ENCODE measurements at places on chromosomes 16 and 17.

- no peak for DNase-seq
Observed at GRCh38 chr17:35404360-35404759, 27.9 kb downstream of the SLFN12 start.

- DNase-seq = no peak
Observed at GRCh38 chr17:12545877-12546513, 119.7 kb upstream of the MYOCD start.

- no peak for DNase-seq
Observed at GRCh38 chr16:12132290-12132689, 155.8 kb downstream of the SNX29 start.

GRCh38 chr16:73378471-73378870 is 330.5 kb upstream of the ZFHX3 start:
- no peak for DNase-seq

DNA sequence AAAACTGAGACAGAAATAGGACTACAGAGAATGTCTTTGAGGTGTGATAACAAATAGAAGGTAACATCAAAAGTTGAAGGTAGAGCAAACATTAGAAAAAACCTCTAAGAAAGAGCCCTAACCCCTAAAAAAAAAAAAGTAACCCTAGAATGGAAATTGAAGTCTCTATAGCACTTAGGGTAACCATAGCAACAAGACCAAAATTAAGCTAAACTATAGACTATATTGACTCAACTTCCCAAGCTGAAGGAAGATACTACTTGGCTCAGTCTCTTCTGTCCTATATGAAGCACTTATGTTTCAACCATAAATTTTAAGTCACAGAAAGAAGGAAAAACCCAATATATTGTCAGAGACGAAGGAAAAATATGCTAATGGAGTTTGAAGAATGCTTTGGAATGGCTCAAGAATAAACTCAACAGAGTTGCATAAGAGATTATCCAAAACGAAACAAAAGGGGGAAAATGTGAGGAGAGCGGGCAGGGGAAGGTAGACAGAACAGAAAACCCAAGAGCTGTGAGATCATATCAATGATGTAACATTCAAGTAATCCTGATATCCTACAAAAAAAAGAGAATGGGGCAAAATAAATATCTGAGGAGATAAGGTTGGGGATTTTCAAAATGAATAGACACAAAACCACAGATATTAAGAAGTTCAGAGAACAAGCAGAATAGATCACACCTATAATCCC is 88.4 kb downstream of the USP32 start:
- DNase-seq = no peak

- no peak for DNase-seq
Observed at GRCh38 chr17:59764292-59764741, 56.9 kb downstream of the VMP1 start.

GRCh38 chr16:27843800-27844199 is 219.7 kb downstream of the GSG1L start:
- DNase-seq = no peak

GRCh38 chr17:2911035-2911754 is 115.0 kb downstream of the RAP1GAP2 start:
- DNase-seq = no peak

DNA sequence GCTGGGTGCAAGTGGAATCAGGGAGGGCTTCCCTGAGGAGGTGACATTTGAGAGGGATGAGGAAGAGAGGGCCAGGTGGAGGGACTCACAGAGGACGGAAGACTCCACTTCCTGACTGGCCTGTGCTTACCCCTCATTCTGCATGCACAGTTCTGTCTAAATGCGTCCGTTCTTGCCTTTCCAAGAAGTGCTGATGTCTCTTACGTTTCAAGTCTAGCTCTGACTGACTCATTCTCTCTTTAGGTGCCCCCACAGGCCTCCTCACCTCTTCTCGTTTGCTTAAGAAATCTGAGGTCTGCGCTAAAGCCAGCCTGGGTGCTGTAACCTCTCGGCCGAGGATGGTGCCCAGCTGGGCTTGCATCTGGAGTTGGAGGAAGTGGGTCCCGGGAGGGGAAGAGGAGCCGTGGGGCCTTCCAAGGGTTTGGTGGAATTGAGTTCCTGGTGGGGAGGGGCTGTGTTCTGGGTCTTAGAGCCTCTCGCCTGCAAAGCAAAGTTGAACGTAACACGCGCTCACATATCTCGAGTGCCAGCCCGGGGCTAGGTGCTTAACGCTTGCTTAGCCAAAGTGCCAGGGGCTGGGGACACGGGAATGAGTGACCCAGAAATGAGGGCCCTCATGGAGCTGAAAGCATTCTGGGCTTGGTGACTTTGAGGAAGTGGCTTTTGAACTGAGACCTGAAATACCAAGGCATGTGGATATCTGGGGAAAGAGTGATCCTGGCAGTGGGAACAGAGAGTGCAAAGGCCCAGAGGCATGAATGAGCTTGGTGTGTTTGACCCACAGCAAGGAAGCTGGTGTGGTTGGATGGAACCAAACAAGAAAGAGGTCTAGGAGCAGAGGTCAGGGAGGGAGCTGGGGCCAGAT is 4.8 kb downstream of the IL4R start:
- no peak for DNase-seq

- peak; percentile 13 for DNase-seq
Observed at GRCh38 chr16:69762814-69763598, 874 bp downstream of the WWP2 start.

DNA sequence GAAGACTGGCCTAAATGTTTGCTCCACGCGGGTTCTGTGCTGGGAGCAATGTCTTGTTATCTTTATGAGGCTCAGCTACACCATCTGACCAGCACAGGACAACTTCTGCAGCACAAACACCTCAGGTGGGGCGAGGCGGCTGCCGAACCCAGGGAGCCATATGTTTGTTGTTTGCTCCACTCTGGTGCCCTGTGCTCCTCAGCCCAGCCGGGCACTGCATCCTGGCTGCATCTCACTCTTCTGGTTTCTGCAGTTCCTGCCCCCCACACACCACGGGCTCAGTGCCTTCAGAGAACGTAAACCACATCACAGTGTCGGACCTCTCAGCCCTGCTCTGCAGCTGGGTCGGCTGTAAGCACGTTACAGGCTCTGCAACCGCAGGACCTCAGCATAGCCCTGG is 32.4 kb downstream of the MXRA7 start:
- no peak for DNase-seq
